ENCODE measurements at places on chromosomes 6 and 20. TPM values are rescaled to one million over a fixed set of nuclear protein-coding genes. Genes with fewer than 3 reads are reported as not detected.

LY6G5C gene
- total RNA-seq = 2.0 TPM

RFX6 gene
- total RNA-seq = 0.22 TPM

GRCh38 chr6:131741688-131742393 is 31.0 kb upstream of the CTAGE9 start:
- no peak overlapping the region for H3K27ac ChIP-seq
- no peaks in the 10 kb centered on the region for H3K27me3 ChIP-seq
- H3K4me1 ChIP-seq = no peaks in the 10 kb centered on the region
- DNase-seq = no peak

- H3K27ac ChIP-seq = no peak overlapping the region
- no peaks in the 10 kb centered on the region for H3K36me3 ChIP-seq
- DNase-seq = no peak
- no peak overlapping the region for H3K4me3 ChIP-seq
- no peaks in the 10 kb centered on the region for H3K27me3 ChIP-seq
These were observed 12.7 kb downstream of the KCNS1 start for GRCh38 chr20:45088247-45088646.

- no peak for DNase-seq
- no peak overlapping the region for H3K4me3 ChIP-seq
- peak overlapping the region; percentile 11 for H3K27ac ChIP-seq
- H3K27me3 ChIP-seq = no peaks in the 10 kb centered on the region
- no peaks in the 10 kb centered on the region for H3K36me3 ChIP-seq
These were observed 3.2 kb upstream of the TNFRSF6B start for GRCh38 chr20:63693083-63693732.

DNA sequence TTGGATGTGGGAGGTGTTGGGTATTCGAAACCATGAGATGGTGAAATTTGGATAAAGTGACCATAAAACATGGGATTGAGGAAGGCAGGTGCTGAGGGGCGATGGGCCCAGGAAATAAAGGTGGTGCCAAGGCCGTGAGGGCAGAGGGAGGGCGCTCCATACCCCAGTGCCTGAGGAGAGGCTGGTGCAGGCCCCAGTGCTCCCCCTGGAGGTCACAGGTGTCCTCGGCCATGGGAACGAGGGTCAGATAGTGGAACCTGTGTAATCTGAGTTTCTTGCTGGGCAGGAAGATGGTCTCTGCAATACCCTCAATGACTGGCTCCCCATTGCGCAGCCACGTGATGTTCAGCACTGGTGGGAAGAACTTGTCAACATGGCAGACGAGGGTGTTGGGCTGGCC is 16.2 kb downstream of the HLA-DPB1 start:
- H3K27ac ChIP-seq = no peak overlapping the region
- no peak overlapping the region for H3K4me3 ChIP-seq
- DNase-seq = peak; percentile 92
- no peaks in the 10 kb centered on the region for H3K36me3 ChIP-seq
- H3K4me1 ChIP-seq = no peaks in the 10 kb centered on the region
- H3K27me3 ChIP-seq = peaks cover 7% of the 10 kb centered on the region

DNA sequence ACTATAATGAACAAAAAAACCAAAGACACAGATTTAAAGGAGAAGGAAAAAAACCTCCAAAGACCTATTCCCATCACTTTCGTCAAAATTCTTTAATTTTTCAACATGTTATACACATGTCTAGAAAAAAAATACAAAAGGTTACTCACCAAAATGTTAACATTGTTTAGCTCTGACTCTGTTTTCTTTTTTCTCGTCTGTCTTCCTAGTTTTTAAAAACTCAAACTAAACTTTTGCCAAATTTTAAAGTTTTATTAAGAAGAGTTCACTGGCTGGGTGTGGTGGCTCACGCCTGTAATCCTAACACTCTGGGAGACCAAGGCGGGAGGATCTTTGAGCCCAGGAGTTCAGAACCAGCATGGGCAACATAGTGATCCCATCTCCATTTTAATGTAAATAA is 10.8 kb downstream of the MCUR1 start:
- DNase-seq = no peak
- H3K4me1 ChIP-seq = peaks cover 4% of the 10 kb centered on the region
- no peak overlapping the region for H3K27ac ChIP-seq
- no peak overlapping the region for H3K4me3 ChIP-seq
- H3K36me3 ChIP-seq = peaks cover 72% of the 10 kb centered on the region

- peaks cover 54% of the 10 kb centered on the region for H3K27me3 ChIP-seq
- DNase-seq = no peak
- no peak overlapping the region for H3K27ac ChIP-seq
- H3K36me3 ChIP-seq = no peaks in the 10 kb centered on the region
- H3K4me1 ChIP-seq = peaks cover 14% of the 10 kb centered on the region
These were observed 579.0 kb upstream of the FLRT3 start for GRCh38 chr20:14916360-14916920.

All from endodermal cell (in vitro differentiated cells).